H54 (cell line): ENCODE measurements at places on chromosomes 2 and 18.

DNA sequence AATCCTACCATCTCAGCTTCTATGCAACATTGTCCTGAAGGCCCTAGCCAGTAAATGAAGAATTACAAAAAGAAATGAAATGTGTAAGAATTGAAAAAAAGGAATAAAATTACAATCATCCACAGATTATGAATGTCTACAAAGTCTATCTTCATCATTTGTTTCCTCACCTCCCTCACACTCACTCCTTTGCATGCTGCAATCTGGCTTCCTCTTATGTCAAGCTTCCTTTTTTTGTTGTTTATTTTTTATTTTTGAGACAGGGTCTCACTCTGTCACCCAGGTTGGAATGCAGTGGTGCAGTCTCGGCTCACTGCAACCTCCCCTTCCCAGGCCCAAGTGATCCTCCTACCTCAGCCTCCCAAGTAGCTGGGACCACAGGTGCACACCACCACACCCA is 129.0 kb downstream of the CABYR start:
- DNase-seq, result no peak

- DNase-seq, result no peak
Observed at GRCh38 chr2:32838949-32839348, 107.8 kb upstream of the LTBP1 start.

GRCh38 chr18:55509631-55510324 is 78.2 kb downstream of the TCF4 start:
- DNase-seq, result no peak

DNA sequence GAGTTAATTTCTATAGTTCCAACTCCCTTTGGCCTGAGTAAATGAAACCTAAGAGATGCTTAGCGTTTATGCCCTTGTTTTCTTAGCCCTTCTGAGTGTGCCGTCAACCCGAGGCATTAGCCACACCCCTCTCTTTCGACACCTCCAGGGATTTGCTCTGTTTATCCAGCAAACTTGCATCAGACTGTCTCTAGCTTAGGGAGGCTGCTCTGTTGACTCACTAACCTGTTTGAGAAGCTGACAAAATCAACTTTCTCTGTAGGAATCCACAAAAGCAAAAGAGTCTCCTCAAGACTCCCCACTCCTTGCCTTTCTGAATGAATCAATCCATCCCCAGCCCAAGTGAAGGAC is 317.6 kb downstream of the TNS1 start:
- no peak for DNase-seq

DNA sequence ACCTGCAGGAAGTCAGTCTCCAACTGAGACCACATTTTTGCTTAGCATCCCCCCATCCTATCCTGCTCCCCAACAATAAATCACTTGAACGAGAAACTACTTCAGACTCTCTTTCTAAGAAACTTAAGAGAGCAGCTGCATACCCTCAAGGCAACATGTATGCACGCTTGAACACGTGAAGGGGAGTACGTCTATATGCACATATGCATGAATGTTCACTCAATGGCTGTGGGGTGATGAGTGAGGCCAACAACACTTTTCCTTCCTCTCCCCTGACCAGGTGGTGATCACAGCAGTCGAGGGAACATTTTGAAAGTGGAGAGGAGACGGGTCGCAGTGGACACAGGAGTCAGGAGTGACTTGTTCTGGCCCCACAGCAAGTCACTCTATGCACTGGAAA is 79.8 kb upstream of the LPIN2 start:
- DNase-seq, result no peak

DNA sequence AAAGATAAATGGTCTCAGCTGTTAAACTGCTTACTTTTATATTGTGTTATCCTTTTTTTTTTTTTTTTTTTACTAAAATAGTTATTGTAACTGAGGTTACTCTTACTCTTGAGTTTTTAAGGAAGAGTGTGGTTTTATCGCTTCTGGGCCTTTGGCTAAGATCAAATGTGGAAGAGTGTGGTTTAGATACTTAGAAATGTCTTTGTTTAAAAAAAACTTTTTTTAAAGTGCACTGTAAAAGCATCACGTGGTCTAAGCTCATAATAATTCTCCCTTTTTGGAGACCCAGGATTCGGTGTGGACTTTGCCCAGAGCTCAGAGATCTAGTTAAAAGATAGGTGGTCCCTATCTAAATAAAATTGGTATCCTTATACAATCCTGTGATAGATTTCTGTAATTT is 11.9 kb upstream of the OXER1 start:
- no peak for DNase-seq

- DNase-seq, result no peak
Observed at GRCh38 chr2:193581807-193582206, 1387.1 kb upstream of the TMEFF2 start.

DNA sequence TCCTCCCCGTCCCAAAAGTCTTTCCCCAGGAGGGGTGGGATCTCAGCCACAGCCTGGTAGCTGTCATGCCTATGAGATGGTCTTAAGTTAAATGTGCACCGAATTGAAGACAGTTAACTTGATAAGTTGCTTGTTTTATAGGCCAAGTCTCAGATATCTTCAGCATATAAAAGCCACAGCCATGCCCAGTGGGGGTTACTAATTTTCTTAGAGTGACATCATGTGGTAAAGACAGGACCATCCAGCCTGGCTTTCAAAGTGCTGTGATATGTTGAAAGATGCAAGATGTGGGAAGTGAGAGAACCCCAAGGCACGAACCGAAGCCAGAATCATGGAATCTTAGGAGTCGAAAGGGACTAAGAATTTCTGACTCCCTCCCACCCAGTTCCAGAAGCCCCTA is 42.1 kb upstream of the FAM124B start:
- no peak for DNase-seq

DNA sequence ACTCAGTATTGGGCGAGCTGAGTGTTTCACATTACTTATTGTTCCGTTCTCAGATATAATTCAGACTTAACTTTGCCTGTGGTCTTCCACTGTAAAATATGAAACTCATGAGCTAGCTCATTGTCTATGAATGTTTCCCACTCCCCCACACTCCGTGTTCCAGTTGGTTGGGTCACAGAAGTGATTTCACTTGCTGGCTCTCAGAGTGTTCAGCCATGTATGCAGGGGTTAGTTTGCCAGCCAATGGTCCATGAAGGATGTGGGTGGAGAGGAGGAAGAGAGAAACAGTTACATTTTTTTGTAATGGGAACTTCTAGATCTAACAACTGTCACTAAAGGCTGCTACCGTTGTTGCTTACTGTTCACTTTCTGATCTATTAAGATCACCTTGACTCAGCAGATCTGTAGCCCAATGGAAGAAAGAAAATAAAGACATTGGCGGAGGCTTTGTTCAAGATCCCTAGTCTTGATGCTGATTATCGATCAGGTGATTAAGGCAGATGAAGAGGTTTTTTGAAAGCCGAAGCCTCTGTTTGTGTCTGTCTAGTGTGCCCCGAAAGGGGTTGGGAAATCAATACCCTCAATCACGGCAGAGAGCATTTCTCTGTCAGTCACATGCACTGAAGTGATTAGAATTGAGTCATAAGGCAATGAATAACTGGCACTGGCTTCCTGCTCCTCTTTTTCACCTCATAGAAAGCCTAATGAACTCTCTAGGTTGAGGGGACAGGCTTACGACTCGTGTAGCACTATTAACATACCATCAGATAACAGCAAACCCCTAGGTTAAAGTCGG is 279.7 kb upstream of the FIGN start:
- DNase-seq, result no peak

- DNase-seq, result no peak
Observed at GRCh38 chr2:46410273-46411244, 68.8 kb upstream of the TMEM247 start.

DNA sequence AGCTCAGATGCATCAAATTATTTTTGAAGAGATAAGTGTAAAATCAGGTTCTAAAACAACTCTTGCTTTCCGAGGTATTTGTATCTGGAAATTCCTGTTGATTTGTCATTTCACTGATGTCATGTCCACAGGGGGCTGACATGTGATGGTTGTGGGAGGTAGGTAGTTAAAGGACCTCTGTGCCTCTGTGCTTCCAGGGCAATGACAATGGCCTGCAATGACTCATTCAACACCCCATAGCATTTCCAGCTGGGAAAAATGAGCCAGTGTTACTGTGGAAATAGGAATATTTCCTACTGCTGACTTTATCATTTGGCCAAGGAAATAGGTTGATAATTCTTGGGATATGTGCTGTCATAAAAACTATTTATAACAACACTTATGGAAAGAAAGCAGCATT is 86.2 kb upstream of the CCDC195 start:
- DNase-seq, result peak; percentile 17

- DNase-seq, result no peak
Observed at GRCh38 chr2:166984797-166985196, 96.5 kb downstream of the XIRP2 start.

- no peak for DNase-seq
Observed at GRCh38 chr18:10418836-10419235, 35.6 kb upstream of the APCDD1 start.

- no peak for DNase-seq
Observed at GRCh38 chr2:136301006-136301405, 183.1 kb upstream of the CXCR4 start.

GRCh38 chr2:50615291-50615690 is 416.6 kb downstream of the NRXN1 start:
- DNase-seq, result no peak
